ENCODE measurements at places on chromosomes 13 and 19.

DNA sequence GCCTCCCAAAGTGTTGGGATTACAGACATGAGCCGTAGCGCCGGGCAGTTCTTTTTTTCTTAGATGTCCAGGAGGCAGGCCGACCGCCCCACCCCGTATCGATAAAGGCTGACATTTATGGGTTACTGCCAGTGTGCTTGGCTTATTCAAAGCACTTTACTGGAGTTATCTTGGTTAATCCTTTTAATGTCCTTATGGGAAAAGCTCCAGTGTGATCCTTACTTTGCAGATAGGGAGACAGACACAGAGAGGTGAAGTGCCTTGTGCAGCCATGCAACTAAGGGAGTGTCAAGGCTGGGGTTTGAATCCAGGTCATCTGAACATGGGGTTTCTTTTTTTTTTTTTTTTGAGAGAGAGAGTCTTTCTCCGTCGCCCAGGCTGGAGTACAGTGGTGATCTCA is 19.2 kb downstream of the NCAN start:
- no peak for DNase-seq

- DNase-seq = no peak
Observed at GRCh38 chr13:71879129-71879535, 12.1 kb upstream of the DACH1 start.

GRCh38 chr19:55157064-55157908 is at the start of gene TNNI3:
TNNI3 (minus strand) TSS chr19:55157732; CDS start chr19:55157589, 143 bp downstream.
- DNase-seq = no peak

GRCh38 chr13:26749285-26749684 is 11.3 kb downstream of the GPR12 start:
- DNase-seq = no peak

DNA sequence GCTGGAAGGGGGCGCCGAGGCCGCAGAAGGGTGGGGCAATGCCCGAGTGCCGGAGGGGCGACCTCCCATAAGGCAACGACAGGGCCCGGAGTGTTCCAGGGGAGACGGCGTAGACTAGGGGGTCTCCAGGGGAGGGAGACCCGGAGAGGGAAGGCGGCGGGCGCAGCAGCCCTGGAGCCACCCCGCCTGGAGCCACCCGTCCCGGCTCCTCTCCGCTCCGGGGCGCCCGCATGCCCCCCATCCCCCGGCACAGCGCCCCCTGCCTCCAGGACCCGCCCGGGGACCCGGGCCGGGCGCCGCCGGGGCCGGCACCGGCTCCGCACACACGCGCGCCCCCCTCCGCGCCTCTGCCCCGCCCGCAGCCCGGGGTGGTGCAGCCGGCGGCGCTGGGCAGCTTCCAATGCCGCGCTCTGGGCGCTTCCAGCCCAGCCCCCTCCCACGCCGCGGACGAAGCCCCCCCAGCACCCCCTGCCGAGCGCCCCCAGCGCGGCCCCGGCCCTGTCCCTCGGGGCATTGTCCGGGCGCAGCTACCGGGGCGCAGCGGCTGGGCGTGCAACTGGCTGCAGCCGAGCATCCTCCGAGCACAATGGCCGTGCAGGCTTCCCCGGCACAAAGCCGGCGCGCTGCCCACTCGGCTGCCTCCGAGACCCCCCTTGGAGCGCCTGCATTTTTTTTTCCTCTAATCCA is 519 bp downstream of the PTPRS start:
- DNase-seq = no peak

- DNase-seq = no peak
Observed at GRCh38 chr13:110581506-110582185, 20.1 kb upstream of the RAB20 start.

- DNase-seq = no peak
Observed at GRCh38 chr19:19938449-19938848, 37.7 kb downstream of the ZNF93 start.

GRCh38 chr13:36130552-36131221 is 495 bp downstream of the DCLK1 start:
- no peak for DNase-seq

DNA sequence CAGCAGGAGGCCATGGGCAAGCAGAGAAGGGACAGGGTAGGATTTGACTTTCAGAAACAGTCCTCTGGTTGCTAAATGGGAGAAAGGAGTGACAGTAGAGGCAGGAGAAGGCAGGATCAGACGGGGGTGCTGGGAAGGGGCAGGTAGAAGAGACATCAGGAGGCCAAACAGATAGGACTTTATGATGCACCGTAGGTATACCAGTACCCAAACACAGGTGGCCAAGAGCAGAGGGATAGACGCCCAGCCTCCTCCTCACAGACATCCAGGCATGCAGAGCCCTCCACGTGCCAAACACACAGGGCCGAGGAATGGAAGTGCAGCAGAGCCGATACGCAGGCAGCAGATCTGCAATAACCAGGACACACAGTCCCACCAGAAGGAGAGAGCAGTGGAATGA is 1.3 kb upstream of the AXL start:
- DNase-seq = no peak

GRCh38 chr13:76189882-76190519 is 553.9 kb downstream of the LMO7 start:
- DNase-seq = no peak

GRCh38 chr13:41059456-41060081 is 1.7 kb upstream of the WBP4 start:
- no peak for DNase-seq

- DNase-seq = no peak
Observed at GRCh38 chr13:70784207-70784989, 676.1 kb upstream of the KLHL1 start.

DNA sequence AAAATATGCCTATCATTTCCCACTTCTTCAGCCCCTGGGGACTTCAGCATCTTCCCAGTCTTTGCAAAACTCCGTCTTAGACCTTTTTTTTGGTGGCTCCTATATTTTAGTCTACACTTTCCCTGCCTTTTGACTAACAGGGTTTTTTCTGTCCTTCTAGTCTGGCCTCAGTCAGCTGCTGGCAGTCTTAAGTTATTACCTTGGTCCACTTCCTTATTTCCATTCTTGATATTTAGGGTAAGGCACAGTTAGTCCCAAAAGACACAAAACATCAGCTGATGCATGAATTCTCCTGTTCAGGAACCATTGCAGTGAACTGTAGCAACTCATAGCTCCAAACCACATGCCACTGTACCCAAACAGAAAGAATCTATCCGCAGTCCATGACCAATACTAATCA is 234.6 kb upstream of the RFC3 start:
- no peak for DNase-seq

Measured in stimulated activated CD4-positive, alpha-beta T cell treated with anti-CD3 and anti-CD28 coated beads, TNF-alpha, amount 100 ng/mL, for 48 hours (primary cell).